ENCODE measurements at places on chromosomes 1 and 21.

GRCh38 chr1:213617133-213617532, 370.6 kb upstream of the PROX1 start:
- DNase-seq = no peak

- no peak for DNase-seq
These were observed 3.9 kb upstream of the LEFTY2 start for GRCh38 chr1:225944951-225945350.

GRCh38 chr1:208133355-208133754, 110.8 kb downstream of the PLXNA2 start:
- DNase-seq = no peak

GRCh38 chr1:10379101-10379620, 19.7 kb upstream of the PGD start:
- DNase-seq = no peak

GRCh38 chr1:212366901-212367300, 47.8 kb downstream of the PACC1 start:
- DNase-seq = no peak

- DNase-seq = no peak
These were observed 20.5 kb downstream of the HTR1D start for GRCh38 chr1:23196627-23197328.

- DNase-seq = no peak
These were observed 271.3 kb upstream of the PRMT6 start for GRCh38 chr1:106785176-106785575.
